ENCODE measurements at places on chromosomes 6 and 20.

GRCh38 chr6:116019428-116019827, 41.3 kb downstream of the FRK start:
- no peak for DNase-seq

GRCh38 chr20:22353586-22353985, 230.8 kb downstream of the FOXA2 start:
- DNase-seq = no peak

GRCh38 chr6:21295506-21296240, 297.9 kb upstream of the SOX4 start:
- no peak for DNase-seq

- no peak for DNase-seq
These were observed 133.3 kb upstream of the MAN1A1 start for GRCh38 chr6:119482850-119483285.

- DNase-seq = no peak
These were observed 102.6 kb upstream of the ZFP64 start for GRCh38 chr20:52294106-52294628.

GRCh38 chr6:84271061-84271716, 43.7 kb upstream of the CEP162 start:
- DNase-seq = no peak

- no peak for DNase-seq
These were observed 60.1 kb downstream of the ADTRP start for GRCh38 chr6:11718463-11718862.

- DNase-seq = no peak
These were observed 3.0 kb upstream of the TGM2 start for GRCh38 chr20:38167851-38168760.

GRCh38 chr20:8740265-8740664, 328.6 kb upstream of the PLCB4 start:
- DNase-seq = no peak

DNA sequence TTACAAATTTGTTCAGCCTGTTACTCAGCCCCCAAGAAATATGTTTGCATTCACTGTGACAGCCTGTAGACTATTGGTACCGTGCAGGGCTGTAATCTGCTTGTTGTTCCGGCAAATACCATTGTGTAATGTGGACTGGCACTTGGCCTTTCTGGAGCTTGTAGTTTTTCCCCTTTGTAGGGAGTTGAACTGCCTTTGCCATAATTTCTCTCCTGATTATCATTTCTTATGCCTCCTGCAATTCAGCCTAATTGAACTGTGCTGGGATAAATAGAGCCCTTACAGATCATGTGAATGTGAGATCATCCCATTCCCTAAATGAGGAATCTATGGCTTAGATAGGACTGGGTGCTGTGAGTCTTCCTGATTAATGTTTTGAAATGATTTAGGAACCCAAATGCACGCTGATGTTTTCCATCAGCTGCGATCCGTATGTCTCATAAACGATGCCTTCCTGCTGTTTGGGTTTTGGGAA, 185.1 kb downstream of the JARID2 start:
- DNase-seq = no peak

- DNase-seq = no peak
These were observed 17.2 kb upstream of the DST start for GRCh38 chr6:56659721-56660380.

DNA sequence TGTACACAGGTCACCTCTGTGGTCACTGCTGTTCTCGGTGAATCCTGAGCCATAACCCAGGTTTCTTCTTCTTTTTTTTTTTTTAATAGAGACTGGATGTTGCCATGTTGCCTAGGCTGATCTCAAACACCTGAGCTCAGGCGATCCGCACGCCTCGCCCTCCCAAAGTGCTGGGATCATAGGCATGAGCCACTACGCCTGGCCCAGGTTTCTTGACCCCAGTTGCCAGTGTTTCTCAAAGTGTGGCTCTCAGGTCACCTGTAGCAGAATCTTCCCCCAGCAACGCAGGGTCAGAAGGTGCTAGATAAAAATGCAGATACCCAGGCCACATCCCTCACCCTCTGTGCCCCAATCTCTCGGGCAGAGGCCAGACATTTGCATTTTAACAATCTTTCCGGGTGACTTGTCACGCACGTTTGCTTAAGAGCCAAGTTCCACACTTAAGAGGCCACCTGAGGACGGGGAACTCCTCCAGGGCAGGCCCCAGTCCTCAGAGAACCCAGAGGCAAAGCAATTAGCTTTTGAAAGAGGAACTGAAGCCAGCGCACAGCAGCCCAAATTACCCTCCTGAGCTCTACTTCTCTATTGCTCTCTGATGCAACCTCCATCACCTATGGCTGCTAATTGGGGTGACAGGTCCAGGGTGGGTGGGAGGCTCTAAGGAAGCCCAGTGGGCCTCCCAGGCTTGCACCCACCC, 81.8 kb downstream of the NFATC2 start:
- no peak for DNase-seq

DNA sequence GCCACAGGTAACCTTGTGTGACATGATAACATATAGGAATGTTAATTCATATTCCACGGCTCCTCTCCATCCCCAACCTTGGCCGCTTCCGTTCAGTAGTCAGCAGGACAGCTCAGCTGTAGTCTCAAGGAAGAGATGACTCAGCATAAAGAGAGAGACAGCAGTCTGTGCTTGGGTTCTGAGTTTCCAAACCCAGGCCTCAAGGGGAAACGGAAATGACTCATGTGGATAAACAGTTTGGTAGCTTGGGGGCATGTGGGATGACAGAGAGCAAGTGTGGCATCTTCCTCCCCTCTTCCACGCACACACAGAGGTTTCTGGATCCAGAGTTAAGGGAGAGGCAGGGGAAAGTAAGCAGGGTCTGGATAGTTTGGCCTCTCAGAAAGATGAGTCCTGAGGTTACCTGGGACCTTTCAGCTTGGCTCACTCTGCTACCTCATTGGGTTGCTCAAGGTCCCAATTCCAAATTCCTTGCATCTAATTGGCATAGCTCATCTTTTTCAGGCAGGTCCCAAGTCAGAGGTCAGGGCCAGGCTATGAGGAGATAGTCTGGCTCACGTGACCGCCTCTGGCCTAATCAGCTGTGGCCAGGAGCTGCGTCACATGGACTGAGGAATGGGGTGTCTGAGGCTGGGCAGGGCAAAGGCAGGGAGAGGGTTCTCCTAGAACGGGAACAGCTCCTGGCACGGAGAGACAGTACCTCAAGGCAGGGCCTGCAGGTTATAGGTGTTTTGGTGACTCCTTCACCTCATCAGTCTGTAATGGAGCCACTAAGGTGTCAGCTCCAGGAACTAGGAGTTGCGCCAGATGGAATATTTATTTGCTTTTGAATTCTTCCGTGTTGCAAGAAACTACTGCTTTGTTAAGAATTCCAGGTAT, 36.5 kb upstream of the MLN start:
- DNase-seq = peak; percentile 67

DNA sequence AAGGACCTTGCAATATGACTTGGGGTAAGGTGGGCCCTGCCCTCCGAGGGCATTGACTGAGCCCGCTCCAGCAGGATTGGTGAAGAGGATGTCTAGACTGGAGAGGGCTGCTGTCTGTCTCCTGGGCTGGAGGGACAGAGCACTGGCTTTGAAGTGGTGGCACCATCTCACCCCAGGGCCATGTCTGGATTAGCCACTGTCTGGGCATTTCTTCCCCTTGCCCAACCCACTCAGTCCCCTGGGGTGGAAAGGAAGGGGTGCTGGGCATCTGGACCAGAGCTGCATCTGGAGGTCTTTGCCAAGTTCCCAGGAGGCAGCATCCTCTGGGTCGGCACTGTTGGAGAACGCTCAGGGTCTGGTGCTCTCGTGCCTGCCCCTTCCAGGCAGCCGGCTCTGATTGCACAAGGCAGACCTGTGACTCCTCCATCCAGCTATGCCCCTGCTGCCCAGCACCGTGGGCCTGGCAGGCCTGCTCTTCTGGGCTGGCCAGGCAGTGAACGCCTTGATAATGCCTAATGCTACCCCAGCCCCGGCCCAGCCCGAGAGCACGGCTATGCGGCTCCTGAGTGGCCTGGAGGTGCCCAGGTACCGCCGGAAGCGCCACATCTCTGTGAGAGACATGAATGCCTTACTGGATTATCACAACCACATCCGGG, at the start of gene R3HDML:
Gene R3HDML (plus strand): TSS at position 319 of the 656 bp plus-strand sequence. CDS start 115 bp downstream, at position 434.
- no peak for DNase-seq

DNA sequence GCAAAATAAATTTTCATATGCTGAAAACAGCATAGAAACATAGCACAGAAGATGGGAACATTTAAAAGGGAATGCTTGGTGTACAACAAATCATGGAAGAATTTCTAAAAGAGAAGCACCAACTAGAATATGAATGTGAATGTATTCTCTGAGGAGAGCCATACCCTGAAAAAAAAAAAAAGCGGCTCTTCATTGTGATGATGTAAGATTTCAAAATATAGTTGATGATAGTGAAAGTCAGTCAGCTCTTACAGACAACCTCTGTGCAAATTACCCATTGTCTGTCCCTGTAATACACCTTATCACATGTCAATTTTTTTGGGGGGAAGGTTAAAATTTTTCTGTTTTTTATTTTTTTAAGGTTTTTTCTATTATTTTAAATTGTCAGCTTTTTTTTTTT, 58.6 kb upstream of the PTCHD4 start:
- no peak for DNase-seq

- no peak for DNase-seq
These were observed 3.5 kb upstream of the OCSTAMP start for GRCh38 chr20:46553926-46554325.

DNA sequence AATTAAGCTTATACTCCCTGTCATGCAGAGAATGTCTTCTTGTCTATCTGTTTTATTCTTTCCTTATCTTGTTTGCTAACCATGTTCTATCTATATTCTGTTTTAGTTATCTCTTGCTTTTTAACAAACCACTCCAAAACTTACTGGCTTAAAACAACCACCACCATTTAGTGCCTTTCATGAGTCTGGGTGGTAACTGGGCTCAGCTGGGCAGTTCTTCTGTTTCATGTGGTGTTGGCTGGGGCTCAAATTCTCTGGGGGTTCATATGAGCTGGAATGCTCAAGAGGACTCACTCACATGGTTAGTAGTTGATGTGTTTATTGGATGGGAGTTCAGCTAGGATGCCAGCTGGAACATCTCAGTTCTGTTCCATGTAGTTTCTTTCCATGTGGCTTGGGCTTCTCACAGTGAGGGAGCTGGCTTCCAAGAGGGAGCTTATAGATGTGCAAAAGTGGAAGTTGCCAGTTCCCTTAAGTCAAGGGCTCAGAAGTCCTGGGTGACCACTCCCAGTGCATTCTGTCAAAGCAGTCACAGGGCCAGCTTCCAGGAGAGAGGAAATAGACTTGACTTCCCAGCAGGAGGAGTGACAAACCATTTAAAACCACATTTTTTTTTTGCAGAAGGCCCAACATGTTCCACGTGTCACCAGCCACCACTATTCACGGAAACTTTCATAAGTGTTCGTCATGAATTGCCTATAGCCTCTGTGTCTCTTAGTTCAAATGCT, 70.4 kb downstream of the PLCB4 start:
- no peak for DNase-seq

- DNase-seq = peak; percentile 88
These were observed 191.1 kb downstream of the EYA4 start for GRCh38 chr6:133432021-133432989.

DNA sequence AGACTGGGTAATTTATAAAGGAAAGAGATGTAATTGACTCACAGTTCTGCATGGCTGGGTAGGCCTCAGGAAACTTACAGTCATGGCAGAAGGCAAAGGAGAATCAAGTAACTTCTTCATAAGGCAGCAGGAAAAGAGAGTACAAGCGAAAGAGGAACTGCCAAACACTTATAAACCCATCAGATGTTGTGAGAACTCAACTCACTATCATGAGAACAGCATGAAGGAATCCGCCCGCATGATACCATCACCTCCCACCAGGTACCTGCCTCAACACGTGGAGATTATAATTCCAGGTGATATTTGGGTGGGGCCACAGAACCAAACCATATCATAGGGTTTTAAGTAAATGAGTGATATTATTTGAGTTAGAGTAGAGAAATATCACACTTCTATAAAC, 189.3 kb downstream of the TSHZ2 start:
- no peak for DNase-seq

GRCh38 chr6:152973916-152974315, 8.9 kb downstream of the FBXO5 start:
- no peak for DNase-seq

DNA sequence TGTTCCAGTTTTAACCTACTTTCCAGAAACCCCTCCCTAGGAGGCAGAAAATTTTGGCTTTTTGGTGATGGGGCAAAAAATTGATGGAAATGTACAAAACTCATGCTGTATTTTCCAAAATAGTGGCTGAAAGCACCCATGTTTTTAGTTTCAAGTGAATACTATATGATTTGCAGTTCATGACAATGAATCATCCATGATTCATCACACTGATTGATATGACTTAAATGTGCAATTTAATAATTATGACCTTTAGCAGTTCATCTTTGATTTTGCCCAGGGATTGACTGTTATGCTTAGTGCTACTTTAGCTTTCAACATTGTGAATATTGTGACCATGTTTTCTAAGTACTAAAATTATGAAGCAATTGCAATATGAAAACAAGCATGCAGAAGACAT, 478.7 kb downstream of the HTR1B start:
- DNase-seq = no peak

DNA sequence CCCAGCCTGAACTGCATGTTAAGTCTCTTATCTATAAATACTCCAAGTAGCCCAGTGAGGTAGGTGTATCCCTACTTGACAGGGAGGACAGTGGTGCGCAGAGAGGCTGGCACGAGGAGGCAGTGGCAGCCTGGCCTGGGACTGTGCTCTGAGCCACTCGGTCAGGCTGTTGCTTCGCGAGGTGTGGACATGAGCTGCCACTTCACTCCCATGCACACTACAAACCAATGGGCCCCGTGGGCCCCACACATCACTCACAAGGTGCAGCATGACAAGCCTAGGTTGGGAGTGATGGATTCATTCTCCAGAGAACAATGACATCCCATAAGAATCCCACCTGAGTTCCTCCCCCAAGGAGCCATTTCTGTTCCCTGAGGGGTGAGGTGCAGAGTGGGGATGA, 54.9 kb downstream of the TMEM242 start:
- no peak for DNase-seq

GRCh38 chr6:109747221-109747620, 56.1 kb downstream of the FIG4 start:
- DNase-seq = no peak

DNA sequence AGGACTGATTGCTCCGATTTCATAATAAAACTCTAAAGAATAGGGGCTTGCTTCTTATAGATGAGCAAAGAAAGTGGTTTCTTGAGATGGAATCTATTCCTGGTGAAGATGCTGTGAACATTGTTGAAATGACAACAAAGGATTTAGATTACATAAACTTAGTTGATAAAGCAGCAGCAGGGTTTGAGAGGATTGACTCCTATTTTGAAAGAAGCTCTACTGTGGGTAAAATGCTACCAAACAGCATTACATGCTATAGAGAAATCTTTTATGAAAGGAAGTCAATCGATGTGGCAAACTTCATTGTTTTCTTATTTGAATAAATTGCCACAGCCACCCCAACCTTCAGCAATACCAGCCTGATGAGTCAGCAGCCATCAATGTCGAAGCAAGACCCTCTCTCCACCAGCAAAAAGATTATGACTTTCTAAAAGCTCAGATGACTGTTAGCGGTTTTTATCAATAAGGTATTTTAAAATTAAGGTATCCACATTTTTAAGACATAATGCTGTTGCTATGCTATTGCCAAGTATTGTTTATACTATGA, 12.7 kb upstream of the MTRF1L start:
- DNase-seq = no peak
